Stimulated activated CD8-positive, alpha-beta memory T cell treated with anti-CD3 and anti-CD28 coated beads, Interleukin-4, amount 100 ng/mL, for 1 hour (primary cell): ENCODE measurements at places on chromosomes 7 and 10.

DNA sequence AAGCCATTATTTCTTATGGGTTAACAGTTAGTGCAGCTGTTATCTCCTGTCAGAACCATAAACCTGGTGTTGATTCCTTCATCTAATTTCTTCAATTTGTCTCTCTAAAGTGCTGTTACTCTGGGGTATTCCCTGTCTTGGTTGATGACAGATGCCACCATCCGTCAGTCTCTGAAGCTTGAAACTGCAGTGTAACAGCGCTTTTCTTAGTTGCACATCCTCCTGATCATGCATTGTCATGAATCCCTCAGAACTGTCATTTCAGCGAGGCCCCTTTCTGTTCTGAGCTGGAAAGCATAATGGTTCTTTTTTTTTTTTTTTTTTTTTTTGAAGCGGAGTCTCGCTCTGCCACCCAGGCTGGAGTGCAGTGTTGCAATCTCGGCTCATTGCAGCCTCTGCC is 193.9 kb downstream of the SDK1 start:
- DNase-seq = no peak

GRCh38 chr10:74164716-74165529 is 13.9 kb downstream of the ADK start:
- DNase-seq = no peak

GRCh38 chr7:150340875-150341262 is 560 bp downstream of the RARRES2 start:
- no peak for DNase-seq

DNA sequence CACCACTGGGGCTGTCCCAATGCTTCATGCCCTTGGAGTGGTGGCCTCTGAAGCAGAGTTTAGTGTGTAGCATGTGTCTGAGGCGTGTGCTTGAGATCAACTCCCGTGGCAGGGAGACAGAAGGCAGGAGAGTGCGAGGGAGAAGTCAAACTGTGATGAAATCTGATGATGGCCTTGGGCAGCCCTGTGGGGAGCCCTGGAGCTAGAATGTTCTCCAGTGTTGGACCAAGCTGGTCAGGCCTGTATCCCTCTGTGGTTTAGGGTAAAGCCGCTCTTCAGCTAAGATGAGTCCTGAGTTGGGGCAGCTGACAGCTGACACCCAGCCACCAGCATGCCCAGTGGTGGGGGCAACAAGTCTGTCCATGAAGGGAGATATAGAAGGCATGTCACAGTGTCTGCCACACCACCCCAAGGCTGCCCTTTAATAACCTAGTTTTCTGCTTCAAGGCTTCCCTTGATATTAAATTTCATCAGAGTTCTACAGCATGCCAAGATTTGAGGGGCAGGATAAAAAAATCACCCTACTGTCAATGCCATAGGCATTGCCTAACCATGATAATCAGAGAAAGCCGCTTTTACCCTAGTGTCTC is 170.5 kb upstream of the SVIL start:
- DNase-seq = no peak

- DNase-seq = no peak
These were observed 28.9 kb downstream of the POR start for GRCh38 chr7:75943864-75944263.

DNA sequence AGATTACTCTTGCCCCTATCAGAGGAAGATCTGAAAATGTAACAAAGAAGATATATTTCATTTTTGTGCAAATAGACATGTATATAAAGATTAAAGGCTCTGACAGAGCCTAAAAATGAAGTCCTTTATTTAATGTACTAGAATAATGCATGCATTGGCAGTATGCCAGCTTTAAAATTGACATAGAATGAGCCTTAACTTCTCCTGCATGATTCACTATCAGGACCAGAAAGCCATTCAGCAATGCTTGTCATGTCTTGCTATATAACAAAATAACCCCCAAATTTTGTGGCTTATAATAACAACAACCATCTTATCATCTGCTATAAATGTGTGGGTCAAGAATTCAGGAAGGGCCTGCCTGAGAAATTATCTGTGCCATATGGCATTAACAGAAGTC is 411.9 kb downstream of the GRM8 start:
- DNase-seq = no peak
